ENCODE measurements at places on chromosomes 7 and 10.

- no peak for DNase-seq
Observed at GRCh38 chr7:131218727-131219128, 108.9 kb upstream of the MKLN1 start.

GRCh38 chr7:47153058-47153457, 428.9 kb downstream of the TNS3 start:
- DNase-seq: peak; percentile 95

DNA sequence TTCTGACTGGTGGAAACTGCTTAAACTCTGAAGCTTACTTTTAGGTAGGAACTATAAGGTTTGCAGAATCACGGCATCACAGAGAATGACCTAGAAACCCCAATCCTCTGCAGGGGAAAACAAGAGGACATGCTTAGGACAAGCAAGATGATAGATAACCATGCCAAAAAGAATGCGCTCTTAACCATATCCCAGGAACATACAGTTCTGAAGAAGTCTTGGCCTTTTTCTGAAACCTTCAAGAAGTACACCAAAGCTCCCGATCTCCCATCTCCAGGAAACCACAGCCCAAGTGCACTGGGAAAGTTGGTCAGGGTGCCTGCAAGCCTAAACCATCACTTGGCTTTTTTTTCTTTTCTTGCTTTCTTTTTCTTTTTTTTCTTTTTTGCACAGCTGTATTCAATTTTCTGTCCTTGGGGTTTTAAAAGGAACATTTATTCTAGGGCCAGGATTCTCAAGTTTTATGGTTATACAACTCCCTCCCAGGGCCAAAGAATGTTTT, 12.2 kb upstream of the SVIL start:
- peak; percentile 66 for DNase-seq

- DNase-seq: no peak
Observed at GRCh38 chr10:123502983-123503382, 163.2 kb upstream of the GPR26 start.
